ENCODE measurements at places on chromosomes 3 and 15.

- no peak for DNase-seq
These were observed 180.8 kb downstream of the MEGF11 start for GRCh38 chr15:66072616-66073361.

DNA sequence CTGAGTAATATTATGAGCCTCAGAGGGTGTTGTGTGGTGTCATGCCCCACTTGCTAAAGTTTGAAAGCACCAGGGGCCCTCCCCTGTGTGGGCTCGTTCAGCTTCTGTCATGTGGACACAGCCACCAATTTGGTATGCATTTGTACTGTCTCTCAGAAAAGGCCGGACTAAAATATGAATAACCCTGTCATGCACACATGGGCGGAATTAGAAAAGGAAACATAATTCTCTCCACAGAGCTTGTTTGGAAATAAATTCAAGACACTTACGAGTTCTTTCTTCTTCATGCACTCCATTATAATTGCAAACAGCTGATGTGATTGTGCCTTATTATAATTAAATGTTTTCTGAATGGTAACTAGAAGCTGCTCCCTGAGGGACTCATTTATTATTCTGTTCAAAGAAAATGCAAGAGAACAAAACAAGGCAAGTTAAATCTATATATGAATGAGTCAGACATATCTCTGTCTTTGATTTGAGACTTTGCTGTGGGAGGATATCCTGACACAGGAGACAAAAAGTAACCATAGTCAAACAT lies 39.1 kb downstream of the TRPM1 start:
- no peak for DNase-seq

- no peak for DNase-seq
These were observed 15.8 kb downstream of the EFCAB12 start for GRCh38 chr3:129412542-129413198.

GRCh38 chr15:49877873-49878521 lies 241.0 kb downstream of the ATP8B4 start:
- no peak for DNase-seq

DNA sequence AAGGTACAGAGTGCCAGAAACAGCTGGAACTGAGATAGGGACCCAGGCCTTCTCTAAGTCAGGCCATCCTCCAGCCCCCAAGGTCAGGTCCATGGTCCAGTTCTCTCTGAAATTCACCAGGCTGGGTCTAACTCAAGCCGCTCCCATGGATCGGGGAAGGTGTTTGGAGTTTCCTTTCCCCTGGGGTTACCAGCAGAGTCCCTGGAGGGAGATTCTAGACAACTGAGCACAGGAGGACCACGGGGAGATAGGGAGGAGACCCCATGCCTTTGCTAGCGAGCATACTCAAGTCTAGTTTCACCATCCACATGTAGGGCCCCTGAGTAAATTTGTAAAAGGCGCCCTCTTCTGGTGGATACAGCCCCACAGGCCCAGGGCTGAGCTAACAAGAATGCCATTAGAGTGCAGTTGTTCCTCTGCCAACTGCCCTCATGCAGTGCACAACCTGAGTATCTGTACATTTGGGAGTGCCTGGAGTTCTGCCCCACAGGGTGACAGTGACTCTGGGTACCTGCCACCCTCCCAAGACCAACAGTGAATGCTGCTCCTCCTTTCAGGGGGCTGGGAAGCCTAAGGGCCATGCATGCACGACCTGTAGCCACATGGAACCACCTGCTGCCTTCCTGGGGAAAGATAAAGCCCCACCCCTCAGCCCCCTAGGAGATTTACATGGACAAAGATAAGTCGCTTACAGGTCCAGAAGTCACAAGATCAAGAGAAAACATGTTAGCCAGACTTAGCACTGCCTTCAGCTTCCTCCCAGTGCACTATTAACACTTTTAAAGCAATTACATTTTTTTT lies 89.0 kb downstream of the IQSEC1 start:
- peak; percentile 38 for DNase-seq

DNA sequence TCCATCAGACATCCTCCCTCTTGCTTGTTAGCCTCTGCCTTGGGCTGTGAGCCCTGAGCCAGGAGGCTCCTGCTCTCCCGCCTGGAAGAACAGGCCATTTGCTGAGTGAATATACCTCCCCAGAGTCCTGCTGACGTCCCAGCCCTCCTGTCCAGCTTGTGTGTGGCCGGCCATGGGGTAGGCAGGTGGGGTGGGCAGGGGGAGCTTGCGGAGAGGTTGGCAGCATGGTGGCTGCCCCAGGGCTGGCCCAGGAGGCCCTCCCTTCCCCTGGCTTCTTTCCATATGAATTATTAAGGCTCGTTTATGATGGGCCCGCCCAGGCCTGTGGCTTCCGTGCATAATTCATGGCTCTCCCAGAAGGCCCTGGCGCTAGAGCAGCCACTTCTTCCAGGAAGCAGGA lies 18.7 kb downstream of the CACNA2D2 start:
- DNase-seq = no peak

DNA sequence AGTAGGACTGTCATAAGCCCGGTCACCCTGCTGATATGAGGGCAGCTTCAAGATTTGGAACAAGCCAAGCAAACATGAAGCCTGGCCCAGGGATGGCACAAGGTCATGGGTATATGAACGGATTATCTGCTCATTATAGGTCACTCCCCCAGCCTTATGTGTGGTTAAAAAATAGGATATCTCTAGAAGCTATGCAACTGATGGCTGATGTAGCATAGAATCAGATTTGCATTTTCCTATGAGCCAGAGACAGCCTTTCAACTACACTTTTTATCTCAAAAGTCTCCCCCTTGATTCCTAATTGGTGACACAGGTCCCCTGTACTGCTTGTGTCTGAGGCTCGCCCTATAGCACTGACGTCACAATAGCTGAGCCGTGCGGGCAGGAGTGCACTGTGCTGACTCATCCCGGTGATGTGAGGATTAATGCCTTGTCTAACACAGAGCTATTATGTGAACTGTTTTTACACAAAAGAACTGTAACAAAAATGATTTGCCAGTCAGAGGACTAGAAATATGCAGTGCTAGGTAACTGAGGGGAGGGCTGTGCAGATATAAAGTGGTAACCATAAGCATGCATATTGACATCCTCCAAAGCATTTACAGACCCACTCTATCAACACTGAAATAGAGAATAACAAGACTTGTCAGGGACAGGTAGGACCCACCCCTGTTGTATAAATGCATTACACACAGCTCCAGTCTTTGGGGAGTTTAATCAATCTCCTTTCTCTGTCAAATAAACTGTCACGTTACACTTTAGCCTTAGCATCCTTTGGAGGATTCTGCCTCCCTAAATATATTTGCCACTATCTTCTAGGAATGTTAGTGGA lies 204.9 kb downstream of the TIGIT start:
- no peak for DNase-seq

DNA sequence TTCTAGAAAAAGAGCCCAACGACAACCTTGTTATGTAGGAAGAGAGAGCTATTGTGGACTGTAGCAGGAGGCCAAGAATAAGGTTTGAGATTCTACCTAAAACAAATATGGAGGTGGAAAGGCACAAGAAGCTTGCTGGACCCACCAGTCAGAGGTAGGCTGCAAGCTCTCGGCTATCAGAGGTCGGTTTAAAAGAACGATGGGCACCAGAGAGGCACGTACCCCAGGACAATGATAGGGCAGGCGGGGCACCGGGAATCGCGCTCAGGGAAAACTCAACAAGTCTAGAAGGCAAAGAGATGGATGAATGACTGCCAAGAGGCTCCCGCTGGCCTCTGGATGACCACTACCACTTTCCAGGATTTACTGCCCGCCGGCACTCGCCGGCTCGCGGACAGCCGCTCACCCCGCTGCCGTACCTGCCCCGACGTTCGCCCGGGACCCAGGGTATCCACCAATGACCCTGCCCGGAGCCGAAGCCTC lies 1.1 kb downstream of the HDGFL3 start:
- no peak for DNase-seq

- no peak for DNase-seq
These were observed 43.0 kb downstream of the FLNB start for GRCh38 chr3:58051196-58051595.

DNA sequence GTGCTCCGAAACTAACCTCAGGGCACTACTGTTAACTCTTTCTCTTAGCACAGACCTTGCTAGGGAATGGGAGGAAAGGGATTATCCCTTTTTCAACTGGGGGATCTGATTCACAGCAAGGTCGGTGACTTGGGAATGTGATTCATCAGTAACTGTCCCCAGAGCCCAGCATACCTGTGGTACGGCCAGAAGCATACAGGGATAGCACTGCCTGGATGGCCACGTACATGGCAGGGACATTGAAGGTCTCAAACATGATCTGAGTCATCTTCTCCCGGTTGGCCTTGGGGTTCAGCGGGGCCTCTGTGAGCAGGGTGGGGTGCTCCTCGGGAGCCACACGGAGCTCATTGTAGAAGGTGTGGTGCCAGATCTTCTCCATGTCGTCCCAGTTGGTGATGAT lies 2.3 kb downstream of the ACTC1 start:
- DNase-seq = no peak

- DNase-seq = no peak
These were observed 67.6 kb downstream of the TIGIT start for GRCh38 chr3:114361391-114361790.

- no peak for DNase-seq
These were observed 183.7 kb upstream of the NAALADL2 start for GRCh38 chr3:174675406-174675805.

- no peak for DNase-seq
These were observed 539.0 kb downstream of the FGF12 start for GRCh38 chr3:192188218-192188835.

- DNase-seq = no peak
These were observed 145.6 kb downstream of the TCF12 start for GRCh38 chr15:57064033-57064432.

Measured in activated effector memory CD4-positive, alpha-beta T cell treated with Interleukin-2 at 50 U/mL for 16 hours (primary cell).